ENCODE measurements at places on chromosomes 5 and 9.

DNA sequence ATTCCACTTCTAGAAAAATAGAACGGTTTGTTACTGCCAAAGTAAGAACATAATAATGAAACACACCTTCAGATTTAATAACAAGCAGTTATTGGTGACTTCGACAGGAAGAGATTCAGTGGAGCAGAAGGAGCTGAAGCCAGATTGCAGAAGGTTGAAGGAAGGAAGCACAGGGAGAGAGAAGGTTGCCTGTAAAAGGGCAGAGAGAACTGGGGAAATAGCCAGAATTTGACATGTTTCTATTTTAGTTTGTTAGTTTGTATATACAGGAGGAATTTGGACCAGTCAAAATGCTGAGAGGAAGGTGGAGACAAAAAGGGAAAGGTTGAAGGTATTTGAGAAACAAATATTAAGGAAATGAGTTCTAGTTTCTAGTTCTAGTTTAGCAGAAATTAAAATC is 269.2 kb upstream of the ELAVL2 start:
- DNase-seq: no peak

GRCh38 chr5:87002485-87002884 is 265.2 kb upstream of the RASA1 start:
- no peak for DNase-seq

DNA sequence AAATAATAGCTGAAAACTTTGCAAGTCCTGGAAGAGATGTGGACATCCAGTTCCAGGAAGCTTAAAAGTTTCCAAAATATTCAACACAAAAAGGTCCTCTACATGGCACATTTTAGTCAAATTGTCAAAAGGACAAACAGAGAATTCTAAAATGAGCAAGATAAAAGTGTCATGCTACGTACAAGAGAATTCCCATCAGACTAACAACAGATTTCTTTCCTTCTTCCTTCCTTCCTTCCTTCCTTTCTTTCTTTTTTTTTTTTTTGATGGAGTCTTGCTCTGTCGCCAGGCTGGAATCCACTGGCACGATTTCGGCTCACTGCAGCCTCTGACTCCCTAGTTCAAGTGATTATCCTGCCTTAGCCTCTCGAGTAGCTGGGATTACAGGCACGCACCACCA is 39.3 kb downstream of the BTNL8 start:
- no peak for DNase-seq

DNA sequence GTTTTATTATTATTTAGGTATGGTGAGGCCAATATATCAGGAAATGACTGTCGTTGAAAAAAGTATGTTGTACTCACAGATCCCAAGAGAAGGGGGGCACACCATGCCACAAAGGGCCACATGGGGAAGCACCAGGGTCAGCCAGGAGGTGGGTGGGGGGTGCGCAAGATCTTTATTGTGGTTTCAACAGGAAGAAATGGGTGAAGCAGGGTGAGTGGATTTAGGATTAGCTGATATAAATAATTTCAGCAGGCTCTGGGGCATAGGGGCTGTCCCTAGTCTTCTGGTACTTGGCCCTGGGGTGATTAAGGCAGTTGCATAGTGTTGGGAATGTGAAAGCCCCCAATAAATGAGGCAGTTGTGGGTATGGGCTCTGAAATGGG is 8.6 kb downstream of the PDCD1LG2 start:
- no peak for DNase-seq

GRCh38 chr9:133429641-133430161 is 7.5 kb downstream of the ADAMTS13 start:
- DNase-seq: no peak

DNA sequence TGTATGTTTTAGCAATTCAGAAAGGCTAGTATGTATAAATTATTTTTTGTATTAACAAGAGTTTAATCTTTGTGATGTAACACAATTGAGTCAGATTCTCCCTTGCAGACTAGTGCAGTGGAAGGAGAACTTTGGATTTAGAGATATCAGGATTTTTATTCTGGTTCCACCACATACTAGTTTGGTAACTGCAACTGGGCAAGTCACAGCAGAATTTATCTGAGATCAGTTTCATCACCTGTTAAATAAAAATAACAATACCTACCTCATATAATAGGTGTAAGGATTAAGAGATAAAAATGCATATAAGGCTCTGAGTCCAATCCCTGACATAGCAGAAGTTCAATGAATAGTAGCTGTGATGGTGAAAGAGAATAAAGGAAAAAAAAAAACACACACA is 34.0 kb upstream of the ZNF462 start:
- DNase-seq: no peak

Measured in effector memory CD4-positive, alpha-beta T cell (primary cell).